ENCODE measurements at places on chromosomes 11 and 22.

GRCh38 chr11:128757886-128758612, 64.2 kb downstream of the FLI1 start:
- DNase-seq = peak; percentile 55

GRCh38 chr11:13920756-13921155, 41.8 kb upstream of the SPON1 start:
- no peak for DNase-seq

DNA sequence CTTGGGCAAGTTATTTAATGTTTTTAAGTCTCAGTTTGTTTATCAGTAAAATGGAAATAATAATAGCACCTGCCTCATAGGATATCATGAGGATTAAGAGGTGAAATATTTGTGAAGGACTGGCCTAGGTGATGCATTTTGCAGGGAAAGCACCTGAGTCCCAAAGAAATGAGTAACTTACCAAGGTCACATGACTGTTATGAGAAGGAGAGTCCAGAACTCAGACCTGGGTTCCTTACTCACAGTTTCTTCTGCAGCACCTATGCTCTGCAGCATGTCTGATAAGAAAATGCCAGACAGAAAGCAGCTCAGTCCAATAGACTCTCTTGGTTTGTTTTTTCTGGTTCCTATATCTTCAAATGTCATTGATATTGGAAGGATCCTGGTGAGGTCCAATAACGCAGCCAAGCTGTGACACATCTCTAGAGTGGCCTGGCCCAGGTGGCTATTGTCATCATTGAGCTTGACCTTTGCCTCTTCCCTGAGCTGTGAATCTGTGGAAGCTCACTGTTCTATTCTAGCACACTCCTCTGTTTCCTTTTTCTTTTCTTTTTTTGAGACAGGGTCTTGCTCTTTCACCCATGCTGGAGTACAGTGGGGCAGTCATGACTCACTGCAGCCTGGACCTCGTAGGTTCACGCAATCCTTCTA, 174.7 kb upstream of the NAV2 start:
- DNase-seq = no peak

GRCh38 chr11:62120431-62120830, 3.4 kb upstream of the INCENP start:
- no peak for DNase-seq

- no peak for DNase-seq
These were observed 35.0 kb upstream of the OR9G4 start for GRCh38 chr11:56783448-56784041.

GRCh38 chr11:123584186-123584585, 70.2 kb downstream of the SCN3B start:
- no peak for DNase-seq

- no peak for DNase-seq
These were observed 3.1 kb upstream of the MMP8 start for GRCh38 chr11:102727890-102728289.

DNA sequence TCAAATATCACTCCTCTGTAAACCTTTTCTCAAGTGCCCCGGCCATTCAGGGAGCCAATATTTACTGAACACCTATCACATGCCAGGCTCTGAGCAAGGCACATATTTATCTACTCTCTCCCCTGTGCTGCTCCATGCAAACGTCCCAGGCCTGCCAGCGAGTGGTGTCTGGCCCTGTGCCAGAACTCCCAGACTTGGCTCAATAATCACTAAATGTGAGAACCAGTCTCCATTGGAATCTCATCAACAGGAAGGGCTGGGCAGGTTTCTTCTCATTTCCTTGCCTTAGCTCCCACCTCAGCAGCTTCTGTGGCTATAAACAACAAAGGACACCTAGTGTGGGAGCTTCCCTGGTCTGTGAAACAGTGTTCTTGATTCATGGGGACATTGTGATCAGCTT, 21.7 kb downstream of the RASSF10 start:
- DNase-seq = no peak

- DNase-seq = no peak
These were observed 7.8 kb downstream of the DCPS start for GRCh38 chr11:126311401-126312291.

DNA sequence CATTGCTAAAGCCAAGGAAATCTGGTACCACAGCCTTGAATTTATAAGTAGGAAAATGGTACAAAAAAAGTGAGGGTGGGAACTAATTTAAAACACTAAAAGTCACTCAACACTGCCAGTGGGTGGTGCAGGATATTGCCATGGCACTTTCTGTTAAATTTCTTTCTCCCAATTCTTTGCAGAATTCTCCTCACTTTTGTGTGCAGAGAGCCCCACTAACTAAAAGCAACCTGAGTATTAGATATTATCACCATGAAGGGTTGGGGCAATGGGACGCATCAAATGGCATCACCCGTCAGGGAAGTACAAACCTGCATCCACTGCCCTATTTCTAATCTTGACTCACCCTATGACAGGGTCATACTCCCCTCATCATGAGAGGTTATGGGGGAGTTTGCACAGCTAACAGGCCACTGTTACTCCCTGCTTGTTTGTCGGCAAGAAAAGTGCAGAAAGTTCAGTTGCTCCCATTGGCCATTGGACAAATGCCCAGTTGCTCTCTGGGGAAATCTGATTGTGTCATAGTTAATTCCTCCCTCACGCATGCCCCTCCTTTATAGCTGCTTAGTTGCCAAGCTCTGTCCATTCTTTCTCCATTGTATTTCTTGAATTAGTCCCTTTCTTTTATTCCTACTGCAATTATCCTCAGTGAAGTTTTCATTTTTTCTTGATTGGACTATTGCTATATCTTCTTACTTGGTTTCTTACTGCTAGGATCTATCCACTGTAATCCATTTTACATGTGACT, 93.8 kb upstream of the BLID start:
- no peak for DNase-seq

GRCh38 chr11:112051768-112052167, 22.0 kb downstream of the PIH1D2 start:
- no peak for DNase-seq

DNA sequence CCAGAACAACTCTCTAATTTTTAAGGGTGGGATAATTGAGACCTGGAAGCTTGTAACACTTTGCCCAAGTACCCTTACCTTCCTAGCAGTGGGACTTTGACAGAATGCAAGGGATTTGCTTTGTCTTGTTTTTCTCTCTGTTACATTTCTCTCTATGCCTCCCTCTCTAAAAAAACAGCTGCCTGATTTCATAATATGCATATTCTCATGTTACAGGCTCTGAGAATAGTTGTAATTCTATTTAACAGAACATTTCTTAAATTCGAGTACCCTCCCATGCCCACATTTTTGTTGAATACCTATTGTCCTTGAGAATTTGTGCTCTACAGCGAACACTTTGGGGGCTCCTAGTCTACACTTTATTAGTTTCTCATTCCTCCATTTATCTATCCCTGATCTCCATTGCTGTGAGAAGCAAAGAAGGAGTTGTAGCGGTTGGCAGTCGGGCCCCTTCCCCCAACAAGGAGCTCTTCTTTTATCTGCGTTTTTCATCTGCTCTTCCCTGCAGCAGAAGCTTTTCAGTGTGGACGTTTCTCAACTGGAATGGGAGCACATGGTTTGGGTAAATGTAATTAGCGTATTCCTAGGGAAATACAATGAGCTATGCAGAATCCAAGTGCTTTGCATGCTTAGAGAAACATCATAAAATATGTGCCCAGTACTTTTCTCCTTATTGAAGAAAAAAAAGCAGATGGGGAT, 117.7 kb upstream of the CCDC90B start:
- no peak for DNase-seq

- DNase-seq = no peak
These were observed 21.2 kb downstream of the PACSIN2 start for GRCh38 chr22:42993651-42994275.

DNA sequence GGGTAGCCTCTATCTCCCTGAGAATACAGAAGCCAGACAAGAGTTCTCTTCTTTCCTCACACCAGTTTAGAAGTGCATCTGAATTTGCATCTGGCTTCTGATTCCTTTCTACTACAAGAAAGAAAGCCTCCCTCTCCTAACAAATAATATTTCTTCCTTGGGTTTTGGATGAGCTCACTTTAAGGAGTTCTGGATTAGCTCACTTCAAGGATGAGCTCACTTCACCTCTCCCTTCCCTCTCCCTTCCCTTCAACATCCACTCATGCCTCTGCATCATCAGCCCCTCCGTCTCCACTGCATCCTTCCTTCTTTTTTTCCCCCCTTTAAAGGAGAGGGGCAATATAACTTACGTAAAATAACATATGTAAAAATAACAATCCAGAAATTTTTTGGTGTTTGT, 1.6 kb upstream of the MTNR1B start:
- DNase-seq = no peak

All from stimulated activated CD4-positive, alpha-beta T cell treated with anti-CD3 and anti-CD28 coated beads, Interleukin-2, amount 100 ng/mL, for 24 hours (primary cell).